ENCODE measurements at places on chromosomes 7 and 10.

DNA sequence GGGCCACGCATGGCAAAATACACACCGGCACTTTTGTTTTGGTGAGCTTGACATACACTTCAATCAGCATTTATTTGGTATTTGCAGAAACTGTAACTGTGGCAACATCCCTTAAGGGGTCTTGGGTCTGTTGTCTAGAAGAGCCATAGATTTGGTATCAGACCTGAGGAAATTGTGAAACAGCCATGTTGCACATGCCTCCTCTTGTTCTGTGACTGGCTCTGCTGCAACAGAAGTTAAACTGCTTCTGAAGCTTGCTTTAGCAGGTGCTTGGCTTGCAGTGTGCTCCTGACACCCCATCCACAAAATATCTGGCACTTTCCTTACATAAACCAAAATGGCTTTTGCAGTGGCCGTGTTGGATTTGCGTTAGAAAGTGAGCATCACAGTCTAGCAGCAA is 247.3 kb downstream of the GATA3 start:
- no peak for DNase-seq

- no peak for DNase-seq
These were observed 99.9 kb downstream of the ARMH3 start for GRCh38 chr10:101956117-101956516.

DNA sequence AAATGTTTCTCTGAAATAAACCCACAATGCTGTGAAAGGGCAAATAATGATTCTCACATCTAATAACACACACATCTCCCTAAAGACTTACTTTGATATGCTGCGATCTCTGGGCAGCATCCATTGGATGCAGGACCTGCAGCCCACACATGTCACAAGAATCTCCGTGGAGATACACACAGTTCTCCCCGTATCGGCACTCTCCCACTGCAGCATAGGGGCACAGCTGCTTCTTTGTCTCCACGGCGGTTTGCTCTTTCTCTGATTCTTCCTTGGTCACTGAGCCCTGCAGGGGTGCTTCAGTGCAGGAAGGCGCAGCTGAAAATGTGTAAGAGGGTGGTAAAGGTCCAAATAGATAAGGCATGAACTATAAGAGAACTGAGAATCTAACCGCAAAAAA is 20.4 kb downstream of the MKRN1 start:
- no peak for DNase-seq

- DNase-seq: no peak
These were observed 903 bp upstream of the NT5C2 start for GRCh38 chr10:103193820-103194529.

GRCh38 chr10:802506-802905 is 113.0 kb upstream of the DIP2C start:
- no peak for DNase-seq

DNA sequence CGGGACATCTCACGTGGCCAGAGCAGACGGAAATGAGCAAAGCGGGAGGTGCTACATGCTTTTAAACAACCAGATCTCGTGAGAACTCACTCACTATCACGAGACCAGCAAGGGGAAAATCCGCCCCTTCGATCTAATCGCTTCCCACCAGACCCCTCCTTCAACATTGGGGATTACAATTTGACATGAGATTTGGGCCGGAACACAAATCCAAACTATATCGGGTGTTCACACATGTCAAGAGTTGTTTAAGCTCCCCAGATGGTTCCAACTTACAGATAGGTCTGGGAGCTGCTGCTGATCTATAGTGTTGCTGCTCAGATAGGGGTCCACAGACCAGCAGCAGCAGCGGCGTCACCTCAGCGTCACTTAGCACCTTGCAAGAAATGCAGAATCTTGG is 194.9 kb downstream of the GPAM start:
- DNase-seq: no peak

GRCh38 chr7:94739180-94739579 is 83.2 kb upstream of the SGCE start:
- DNase-seq: no peak

GRCh38 chr7:42244828-42245227 is 7.8 kb upstream of the GLI3 start:
- DNase-seq: no peak

DNA sequence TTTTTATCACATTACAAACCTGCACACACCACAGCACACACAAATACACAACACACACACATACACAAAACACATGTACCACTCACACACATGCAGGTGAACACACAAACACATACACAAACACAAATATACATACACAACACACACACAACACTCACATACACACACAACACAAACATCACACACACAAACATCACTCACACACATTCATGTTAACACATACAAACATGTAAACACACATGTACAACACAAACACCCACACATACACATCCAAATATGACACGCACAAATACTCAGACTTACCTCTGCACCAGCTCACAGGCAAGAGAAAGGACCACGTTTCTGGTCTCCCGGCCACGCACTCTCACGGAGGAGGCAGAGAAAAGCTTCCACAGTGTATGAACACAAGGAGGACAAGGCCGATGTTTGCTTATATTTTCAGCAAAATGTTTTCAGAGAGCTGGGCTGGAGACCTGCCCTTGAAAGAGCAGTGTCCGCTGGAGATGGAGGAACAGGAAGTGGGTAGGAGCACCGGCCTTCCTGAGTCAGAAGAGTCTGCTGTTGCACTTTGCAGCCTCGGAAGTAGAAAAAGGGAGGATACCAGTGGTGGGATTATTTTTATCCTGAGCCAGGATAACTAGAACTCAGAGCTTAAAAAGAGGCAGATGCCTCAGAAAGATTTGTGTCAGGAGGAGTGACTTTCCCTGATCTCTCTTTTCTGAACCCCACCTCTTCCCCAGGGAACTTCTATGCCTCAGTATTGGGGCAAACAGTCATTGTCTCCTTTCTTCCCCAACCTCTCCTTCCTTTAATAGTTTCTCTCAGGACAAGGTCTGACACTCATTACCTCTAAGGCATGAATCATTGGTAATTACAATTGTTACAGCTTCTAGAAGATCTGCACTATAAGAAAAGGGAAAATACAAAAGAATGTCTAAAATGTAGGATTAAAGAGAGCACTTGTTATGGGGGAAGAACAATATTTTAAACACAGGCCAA is at the start of gene GIMAP6:
Gene GIMAP6, minus strand, starts transcription at position 520 of the 999 bp plus-strand sequence. CDS start 2,243 bp downstream, outside the sequence.
- DNase-seq: no peak

DNA sequence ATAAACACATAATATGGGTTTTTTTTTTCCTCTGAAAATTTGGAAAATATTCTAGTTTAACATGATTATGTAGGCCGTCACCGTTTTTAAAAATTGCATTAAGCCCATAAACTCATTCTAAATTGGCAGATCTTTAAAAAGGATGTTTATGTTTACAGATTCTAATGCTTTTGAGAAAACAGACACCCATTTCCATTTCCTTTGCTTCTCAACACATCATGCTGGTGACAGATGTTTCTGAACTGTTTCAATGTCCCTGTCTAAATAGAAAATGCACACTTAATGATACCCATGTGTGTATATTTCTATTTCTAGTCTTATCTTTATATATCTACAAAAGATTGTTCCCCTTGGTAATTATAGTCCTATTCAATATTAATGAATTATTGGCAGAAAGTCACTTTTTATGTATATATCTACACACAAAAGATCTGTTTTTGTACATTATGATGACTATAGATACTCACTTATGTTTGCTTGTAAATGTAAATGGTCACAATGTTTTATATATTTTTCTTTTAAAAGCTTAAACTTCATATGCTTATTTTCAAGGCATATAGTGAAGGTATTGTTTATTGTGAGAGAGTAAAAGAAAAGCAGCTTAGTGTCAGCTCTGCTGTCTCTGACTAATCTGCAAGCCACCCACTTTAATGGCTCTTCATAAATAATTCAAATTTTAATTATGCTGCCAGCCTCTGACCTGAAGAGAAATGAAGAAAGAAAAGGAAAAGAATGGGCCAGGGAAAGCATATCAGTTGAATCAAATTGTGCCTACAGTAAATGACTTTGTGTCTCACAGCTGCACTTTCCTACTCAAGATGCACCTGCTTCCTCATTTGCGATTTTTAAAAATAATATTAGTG is 179.4 kb downstream of the CACNA2D1 start:
- DNase-seq: no peak

DNA sequence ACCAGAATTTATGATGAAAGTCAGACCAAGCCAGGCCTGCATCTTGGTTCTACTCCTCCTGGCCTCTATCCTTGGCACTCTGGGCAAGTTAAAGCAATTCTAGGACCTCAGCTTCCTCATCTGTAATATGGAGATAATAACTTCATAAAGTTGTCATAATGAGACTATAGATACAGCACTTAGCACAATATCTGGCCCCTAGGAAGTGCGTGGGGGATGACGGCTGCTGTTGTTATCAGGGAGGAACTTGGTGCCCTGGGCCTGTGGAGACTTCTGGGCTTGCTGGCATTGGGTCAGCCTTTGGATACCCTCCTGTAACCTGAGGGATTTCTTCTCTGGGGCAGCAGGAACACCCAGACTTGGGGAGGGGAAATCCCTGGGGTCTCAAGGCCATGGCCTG is 27.6 kb downstream of the PFKFB3 start:
- no peak for DNase-seq

DNA sequence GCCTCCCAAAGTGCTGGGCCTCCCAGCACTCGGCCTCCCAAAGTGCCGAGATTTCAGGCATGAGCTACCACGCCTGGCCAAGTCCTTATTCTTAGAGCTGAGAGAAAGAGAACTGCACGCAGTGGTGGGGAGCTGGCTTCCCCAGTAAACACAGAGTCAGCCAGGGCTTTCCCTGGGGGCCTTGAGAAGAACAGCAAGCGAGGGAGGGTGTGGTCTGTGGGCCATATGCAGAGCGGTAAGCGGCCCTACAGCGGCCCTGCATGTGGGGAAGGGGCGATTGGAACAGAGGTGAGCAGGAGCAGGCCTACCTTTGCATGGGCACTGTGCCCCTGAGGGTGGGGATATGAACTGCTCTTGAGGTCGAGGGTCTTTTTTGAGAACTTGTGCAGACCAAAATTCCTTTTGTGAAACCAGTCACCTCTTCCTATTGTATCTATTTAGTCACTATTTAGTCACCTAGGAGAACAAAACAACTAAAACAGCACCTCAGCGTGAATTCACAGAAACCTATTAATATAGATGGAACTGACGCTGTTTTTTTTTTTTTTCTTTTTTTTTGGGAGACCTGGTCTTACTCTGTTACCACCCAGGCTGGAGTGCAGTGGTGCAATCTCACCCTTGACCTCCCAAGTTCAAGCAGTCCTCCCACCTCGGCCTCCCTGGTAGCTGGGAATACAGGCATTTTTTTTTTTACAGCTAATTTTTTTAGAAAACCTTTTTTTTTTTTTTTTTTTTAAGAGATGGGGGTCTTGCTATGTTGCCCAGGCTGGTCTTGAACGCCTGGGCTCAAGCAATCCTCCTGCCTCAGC is 36.9 kb upstream of the SH2D4B start:
- no peak for DNase-seq

GRCh38 chr7:15113752-15114151 is 211.2 kb upstream of the DGKB start:
- DNase-seq: no peak

DNA sequence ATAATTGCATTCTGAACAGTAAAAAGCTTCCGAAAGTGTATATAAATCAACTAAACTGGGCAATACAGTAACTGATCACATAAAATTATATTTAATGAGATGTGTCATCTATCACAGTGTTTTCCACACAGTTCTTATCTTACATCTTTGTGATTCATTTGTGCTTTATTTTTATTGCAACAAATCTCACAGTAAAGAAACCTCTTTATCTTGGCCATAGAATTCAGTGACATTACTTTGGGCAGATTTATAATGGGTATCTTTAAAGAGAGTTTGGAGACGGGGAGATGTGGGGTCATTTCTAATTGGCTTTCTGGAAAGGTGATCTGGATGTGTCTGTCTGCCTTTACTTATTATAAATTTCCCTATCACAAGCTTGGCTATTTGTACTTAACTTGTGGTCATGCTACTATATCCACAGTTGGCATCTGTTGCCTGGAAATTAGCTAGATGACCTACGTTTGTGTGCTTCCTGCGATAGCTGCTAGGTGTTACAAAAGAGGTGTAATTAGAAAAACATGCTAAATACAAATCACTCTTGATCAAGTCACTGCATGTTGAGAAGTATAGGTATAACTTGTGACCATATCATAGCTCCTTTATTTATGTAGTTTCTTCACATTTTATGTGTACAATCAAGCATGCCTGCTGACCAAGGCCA is 123.8 kb downstream of the ARID5B start:
- DNase-seq: no peak

DNA sequence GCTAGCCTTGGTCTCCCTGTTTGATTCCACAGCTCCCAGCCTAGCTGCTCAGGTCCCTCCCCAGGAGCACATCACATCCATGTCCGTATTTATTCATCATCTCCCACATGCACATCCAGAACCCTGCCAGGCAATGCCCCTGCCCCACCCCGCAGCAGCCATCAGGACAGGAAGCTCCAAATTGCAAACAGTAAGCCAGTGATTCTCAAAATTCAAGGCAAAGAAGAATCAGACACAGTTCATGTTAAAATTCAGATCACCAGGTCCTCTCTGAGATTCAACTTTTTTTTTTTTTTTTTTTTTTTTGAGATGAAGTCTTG is 17.7 kb downstream of the LRRC20 start:
- no peak for DNase-seq

- DNase-seq: no peak
These were observed 95.8 kb downstream of the PARD3 start for GRCh38 chr10:34719328-34719727.

DNA sequence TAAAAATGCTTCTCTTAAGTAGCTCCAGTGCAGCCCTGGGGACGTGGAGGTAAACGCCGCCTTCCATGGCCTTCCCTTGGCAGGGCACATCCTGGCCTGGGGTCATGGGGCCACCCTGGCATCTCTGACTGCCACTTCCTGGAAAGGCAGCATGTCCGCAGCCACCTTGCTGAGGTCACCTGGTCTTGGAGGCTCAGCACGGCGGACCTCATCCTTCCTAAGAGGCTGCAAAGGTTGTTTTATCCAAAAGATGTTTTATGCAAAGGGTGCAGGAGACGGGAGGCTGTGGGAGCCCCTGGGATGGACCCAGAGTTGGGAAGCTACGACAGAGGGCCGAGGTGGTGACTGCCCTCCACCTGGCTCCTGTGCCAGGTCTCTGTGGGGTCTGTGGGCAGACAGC is 106.0 kb downstream of the TCERG1L start:
- no peak for DNase-seq

- no peak for DNase-seq
These were observed 75.8 kb upstream of the ETV1 start for GRCh38 chr7:14065286-14065685.

- no peak for DNase-seq
These were observed 198.1 kb downstream of the ZNF438 start for GRCh38 chr10:30833628-30833970.

- DNase-seq: no peak
These were observed 2.0 kb upstream of the HOXA3 start for GRCh38 chr7:27154369-27154768.

DNA sequence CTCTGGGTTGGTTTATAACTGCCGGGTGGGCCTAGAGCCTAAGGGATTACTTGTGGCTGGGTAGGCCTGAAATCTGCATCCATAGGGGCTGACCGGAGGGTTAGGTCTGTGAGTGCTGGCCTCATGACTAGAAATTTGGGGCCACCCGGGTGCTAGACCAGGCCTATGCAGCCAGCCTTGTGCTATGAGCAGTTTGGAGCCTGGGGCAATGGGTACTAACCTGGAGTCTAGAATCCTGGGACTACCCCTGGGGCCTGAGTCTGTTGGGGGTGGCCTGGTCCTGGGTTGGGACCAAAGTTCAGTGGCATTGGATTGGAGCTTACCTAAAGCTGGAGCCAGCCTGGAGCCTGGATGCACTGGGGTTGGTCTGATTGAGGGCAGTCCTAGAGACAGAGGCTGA is 995.2 kb downstream of the ANKRD7 start:
- DNase-seq: no peak

All from MM.1S (cell line).